CD8-positive, alpha-beta T cell (primary cell): ENCODE measurements at places on chromosomes 2 and 18.

DNA sequence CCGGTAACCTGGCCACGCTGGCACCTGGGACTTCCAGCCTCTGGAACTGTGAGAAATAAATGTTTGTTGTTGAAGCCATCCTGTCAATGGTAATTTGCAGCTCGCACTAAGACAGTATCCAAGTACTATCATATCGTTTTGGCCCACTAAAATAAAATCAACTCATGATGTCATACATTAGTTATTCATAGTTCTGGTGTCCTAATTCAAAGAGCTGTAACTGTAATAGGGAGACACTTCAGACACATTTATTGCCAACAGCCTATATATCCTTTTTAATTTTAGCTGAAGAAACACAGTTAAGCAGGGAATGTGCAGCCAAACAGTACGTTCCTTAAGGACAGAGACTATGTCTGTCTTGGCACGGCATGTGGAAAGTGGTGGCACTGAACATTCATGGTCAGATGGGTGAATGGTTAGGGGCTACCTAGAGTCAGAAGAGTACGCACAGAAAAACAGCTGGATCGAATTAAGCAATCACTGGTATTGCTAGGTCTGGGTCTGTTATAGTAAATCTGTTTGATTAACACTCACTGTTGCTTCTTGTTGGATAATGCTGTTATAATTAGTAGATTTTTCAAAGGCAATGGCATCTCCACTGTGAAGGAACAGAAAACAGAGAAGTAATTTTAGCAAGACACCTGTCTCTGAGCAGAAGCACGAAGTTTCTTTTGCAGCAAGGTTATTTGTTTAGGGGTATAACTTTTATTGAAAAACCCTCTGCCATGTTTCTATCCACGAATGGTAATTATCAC lies 41.3 kb upstream of the CREG2 start:
- no peak for DNase-seq

DNA sequence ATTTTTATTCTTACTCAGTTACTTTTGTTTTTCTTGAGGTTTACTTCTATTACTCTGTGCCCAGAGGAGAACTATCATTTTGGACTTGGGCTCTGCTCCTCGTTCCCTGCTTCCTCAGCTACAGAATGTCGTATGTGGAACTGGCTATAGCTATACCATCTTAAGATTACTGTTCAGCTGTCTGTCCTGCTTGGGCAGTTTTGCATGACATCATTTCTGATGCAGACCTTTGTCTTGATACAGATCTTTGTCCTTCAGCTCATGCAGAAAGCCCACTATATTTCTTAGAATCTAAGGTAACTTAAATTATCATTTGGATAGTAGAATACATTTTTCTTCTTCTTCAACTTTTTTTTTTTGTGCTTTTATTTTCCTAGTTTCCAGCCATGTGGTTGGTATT lies 13.8 kb upstream of the C1GALT1C1L start:
- DNase-seq, result no peak

- DNase-seq, result no peak
Measured at GRCh38 chr2:40244675-40245074, 207.2 kb downstream of the SLC8A1 start.

DNA sequence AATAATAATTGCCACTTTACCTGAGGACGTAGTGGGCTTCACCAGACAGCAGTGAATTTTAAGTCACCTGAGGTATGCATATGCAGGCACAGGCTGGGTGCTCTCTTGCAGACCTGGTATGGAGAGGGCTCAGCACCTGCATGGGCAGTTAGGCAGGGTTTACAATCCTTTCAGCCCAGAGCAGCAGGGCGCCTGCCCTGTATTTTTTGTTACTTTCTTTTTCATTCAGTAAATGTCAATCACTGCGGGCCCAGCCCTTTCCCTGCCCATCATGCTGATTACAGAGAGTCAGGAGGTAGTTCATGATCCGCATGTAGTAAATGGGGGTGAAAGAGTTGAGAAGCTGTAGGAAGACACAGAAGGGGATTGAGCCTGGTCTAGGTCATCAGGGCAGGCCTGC lies 147.0 kb upstream of the ALPP start:
- no peak for DNase-seq

- no peak for DNase-seq
Measured at GRCh38 chr2:171451074-171451473, 17.0 kb downstream of the DCAF17 start.

DNA sequence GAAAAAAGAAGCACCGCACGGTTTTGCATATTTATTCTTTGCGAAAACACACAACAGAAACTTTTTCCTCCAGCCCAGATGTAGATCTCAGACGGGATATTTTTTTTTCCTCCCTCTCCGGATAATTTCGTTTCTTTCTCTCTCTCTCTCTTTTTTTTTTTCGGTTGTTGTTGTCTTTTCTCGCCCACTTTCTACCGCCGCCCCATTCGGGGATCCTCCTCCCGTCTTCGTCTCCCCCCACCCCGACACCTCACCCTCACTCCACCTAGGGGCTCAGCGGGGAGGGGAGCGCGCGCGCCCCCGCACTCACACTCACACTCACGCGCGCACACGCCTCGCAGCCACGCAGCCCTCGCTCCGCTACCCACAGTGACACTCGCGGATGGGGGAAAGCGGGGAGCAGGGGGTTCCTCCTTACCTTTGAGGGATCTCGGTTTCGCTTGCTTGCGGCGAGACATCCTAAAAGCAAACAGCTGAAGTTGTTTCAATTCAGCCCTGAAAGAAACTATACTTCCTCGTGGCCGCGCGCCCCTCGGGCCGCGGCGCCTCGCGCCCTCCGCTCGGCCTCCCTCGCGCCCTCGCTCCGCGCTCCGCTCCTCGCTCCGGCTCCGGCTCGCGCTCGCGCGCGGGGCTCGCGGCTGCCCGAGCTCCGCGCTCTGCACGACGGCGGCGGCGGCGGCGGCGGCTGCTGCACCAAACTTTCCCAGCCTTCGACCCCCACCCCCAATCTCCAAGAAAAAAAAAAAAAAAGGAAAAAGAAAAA lies 1.3 kb downstream of the ZNF521 start:
- DNase-seq, result no peak

GRCh38 chr2:157158111-157158510 lies 99.4 kb upstream of the GALNT5 start:
- DNase-seq, result no peak

- DNase-seq, result peak; percentile 24
Measured at GRCh38 chr2:127649100-127649611, 3.2 kb downstream of the GPR17 start.

GRCh38 chr2:157923598-157924217 lies 47.6 kb upstream of the ACVR1 start:
- DNase-seq, result no peak

- no peak for DNase-seq
Measured at GRCh38 chr18:27996801-27997272, 180.1 kb downstream of the CDH2 start.

GRCh38 chr2:204280262-204280668 lies 265.0 kb upstream of the PARD3B start:
- no peak for DNase-seq

DNA sequence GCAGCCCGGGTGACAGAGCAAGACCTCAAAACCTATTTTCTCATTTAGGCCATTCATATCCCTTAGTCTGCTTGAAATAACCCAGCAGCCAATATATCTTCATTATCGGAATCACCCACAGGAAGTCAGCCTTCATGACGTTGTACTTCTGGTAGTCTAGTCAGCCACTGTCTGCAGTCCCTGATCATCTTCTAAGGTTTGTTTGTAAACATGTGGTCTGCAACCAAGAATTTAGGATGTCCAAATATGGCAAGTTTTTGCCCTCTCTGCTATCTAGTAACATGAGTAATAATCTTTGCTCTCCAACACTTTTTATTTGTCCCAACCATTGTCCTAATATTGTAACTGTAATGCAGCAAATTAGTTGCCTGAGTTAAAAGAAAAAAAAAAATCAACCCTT lies 92.5 kb downstream of the PRPF40A start:
- DNase-seq, result no peak

DNA sequence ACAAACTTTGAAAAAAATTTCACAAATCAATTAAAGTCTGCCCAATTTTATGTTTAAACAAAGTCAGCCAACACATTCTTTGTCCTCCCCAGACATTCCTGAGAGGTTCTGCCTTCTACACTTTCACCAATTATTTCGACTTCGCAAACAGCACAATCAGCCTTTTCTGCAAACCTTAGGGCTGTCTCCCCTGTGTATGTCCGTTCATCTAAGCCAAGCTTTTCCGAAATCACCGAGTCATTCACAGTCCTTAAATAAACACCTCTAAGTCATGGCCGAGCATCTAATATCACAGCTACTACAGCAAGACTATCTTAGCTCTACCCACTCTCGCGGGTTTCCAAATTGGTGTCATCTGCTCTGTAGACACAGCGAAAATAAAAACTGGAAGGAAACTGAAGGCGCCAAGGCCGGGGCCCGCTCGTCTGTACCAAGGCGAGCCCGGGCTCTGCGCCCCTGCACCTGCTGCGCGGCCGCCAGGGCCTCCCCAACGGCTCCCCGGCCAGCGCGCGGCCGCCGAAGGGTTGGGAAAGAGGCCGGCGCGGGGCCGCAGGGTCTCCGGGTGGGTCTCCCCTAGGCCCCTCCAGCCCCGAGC lies 730 bp downstream of the ODC1 start:
- no peak for DNase-seq

GRCh38 chr18:57210107-57210715 lies 63.3 kb downstream of the BOD1L2 start:
- no peak for DNase-seq

- no peak for DNase-seq
Measured at GRCh38 chr2:154698296-154698720, at the start of gene KCNJ3. Gene KCNJ3, plus strand, starts transcription at chr2:154698695. Its CDS starts 81 bp downstream, at chr2:154698776.

- no peak for DNase-seq
Measured at GRCh38 chr2:100109986-100110613, 32.3 kb downstream of the AFF3 start.

- DNase-seq, result no peak
Measured at GRCh38 chr2:214853906-214854305, 44.4 kb upstream of the BARD1 start.

GRCh38 chr18:11741505-11742145 lies 52.6 kb downstream of the GNAL start:
- no peak for DNase-seq

DNA sequence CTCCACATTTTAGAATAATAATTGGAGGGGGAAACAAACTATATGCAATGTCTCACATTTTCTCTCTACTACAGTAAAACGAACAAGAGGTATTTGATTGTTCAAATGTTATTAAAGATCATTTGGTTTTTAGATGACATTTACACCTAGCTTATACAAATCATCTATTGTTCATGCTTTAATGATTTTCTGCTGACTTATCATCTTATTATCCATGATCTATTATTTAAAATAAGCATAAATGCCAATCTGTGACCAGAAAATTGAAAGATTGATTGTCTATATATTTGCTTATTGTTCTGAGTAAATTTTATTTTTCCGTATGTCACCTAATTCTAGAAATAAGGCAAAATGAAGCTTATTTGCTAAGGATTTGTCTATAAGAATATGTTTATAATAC lies 537.2 kb downstream of the KCNJ3 start:
- DNase-seq, result no peak

DNA sequence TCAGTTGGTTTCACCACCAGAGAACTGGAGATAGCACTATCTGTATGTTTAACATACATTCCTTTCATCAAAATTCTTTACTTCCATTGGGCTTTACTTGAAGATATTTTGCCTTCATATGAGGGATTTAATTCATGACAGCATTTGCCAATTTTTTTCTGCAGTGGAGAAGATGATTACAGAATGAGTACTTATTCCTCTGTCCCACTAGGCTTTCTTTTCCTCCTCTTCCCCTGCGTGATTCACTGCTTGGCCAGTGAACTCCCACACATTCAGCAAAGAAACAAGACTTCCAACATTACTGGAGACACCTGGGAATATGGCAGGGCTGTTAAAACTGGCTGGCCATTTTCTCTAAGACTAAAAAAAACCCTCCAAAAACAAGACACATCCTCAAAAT lies 425.8 kb upstream of the KCNH7 start:
- DNase-seq, result no peak

- DNase-seq, result no peak
Measured at GRCh38 chr2:186984481-186984880, 135.5 kb upstream of the ZSWIM2 start.

DNA sequence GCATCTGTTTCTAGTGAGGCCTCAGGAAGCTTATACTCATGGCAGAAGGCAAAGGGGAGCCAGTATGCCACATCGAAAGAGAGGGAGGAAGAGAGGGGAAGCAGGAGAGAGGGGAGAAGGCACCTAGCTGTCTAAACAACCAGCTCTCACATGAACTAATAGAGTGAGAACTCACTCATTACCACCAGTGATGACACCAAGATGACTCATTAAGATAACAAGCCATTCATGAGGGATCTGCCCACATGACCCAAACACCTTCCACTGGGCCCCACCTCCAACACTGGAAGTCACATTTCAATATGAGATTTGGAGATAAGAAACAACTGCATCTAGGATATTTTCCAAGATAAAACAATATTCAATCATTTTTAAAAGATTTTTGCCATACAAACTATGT lies 753.9 kb upstream of the ZEB2 start:
- no peak for DNase-seq

DNA sequence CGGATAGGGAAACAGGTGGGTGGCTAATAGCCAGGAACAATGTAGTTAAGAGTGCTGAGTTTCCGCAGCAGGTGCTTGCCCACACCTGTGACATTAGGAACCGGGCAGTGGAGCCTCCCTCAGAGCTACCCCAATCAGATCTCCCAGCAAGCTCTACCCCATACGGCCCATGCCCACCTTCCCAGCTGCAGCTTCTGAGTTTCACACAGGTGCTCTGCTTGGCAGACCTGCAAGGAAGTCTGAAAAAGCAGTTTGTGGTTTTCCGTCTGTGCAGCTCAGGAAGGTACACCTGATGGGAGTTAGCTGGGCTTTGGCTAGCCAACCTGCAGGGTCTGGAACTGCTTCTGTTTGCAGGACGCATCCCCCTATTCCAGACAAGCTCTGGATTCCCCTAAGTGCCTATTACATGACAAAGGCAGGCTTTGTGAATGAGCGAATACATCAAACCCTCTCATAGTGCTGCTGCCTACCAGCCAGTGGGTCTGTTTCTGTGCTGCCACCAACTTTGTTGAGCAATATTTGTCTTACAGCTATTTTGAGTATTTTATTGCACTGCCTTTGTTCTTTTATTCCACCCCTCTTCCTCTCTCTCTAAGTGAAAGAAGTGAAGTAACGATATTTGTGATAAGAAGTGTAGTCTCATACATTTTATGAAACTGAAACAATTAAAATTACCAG lies 24.7 kb upstream of the CEP68 start:
- no peak for DNase-seq

GRCh38 chr2:26941486-26941885 lies 29.0 kb upstream of the MAPRE3 start:
- DNase-seq, result no peak

DNA sequence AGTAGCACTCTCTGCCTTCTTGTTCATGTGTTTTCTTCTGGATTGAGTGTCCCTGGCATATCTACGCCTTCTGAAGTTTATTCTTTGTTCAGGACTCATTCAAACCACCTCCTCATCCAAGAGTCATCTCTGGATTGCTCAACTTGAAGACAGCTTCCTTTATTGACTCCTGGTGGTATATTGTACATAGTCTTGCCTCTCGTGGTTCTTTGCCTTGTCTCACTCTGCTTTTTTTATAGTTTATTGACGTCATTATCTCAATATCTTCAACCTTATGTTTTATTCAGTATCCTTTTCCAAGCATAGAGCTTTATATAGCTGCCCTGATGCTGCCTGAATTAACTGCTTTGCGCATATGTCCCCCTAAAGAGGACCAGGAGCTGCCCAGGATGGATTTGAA lies 161.7 kb downstream of the INSIG2 start:
- DNase-seq, result no peak

GRCh38 chr2:172216477-172216876 lies 113.8 kb upstream of the DLX2 start:
- DNase-seq, result no peak

GRCh38 chr2:195406886-195407603 lies 250.0 kb upstream of the SLC39A10 start:
- DNase-seq, result no peak
